Stimulated activated CD4-positive, alpha-beta T cell treated with anti-CD3 and anti-CD28 coated beads, TNF-alpha, amount 100 ng/mL, for 48 hours (primary cell): ENCODE measurements at places on chromosomes 7 and 10.

DNA sequence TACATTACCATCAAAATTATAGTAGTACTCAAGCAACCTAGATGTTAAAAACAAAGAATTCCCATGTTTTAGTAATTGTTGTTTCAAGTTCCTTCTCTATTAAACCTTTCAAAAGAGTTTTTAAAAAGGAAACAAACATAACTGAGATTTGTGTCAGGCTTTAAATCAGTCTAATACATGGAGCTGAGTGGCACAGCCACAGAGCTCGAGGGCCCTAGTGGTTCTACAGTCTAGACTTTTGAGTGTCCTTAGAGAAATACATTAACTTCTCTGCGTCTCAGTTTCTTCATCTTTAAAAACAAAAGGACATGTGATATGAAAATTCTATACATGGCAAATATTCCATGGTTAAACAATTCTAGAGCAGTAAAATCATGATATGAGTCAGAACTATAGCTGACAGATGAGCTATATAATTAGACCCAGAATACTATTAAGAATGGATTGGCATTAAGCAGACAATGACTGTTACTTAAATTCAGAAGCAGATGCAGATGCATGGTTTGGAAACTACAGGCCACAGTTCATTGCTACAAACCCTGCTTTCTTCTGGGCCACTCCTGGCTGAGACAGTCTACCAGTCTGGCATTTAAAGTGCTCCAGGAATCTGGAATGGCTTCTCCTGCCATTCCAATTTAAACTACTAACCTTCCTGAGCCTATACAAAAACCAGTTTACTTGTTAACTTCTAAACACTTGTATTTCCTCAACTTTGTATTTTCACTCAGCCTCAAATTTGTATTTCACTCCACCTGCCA, 77.4 kb downstream of the EPC1 start:
- DNase-seq, result no peak

DNA sequence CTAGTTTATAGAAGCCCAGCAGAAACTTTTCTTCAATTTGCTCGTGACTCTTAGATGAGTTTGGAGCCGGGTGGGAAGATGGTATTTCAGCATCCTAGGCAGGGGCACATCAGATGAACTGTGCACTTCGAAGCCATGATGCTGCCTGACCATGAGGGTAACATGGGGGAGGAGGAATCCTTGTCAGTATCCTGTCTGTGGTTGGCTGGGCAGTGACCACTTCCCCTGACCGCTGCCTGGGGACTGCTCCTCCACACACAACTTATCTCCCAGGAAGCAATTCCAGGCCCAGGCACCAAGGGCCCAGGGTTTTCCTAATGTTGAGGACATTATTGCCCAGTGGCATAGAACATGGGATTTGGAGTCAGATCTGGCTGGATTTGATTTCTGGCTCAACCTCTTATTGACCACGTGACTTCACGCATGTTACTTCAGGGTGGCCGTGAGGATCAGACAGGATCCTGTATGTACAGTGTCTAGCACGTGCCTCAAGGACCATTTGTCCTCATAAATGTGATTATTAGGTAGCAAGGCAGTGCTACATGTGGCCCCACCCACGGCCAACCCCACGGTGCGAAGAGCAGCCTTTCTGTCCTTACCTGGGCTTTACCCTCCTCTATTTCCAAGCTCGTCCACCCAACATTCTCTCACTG, 65.2 kb downstream of the PTPRE start:
- DNase-seq, result no peak

- no peak for DNase-seq
Observed at GRCh38 chr7:24245362-24245761, 38.6 kb upstream of the NPY start.

GRCh38 chr7:143008007-143008901, 18.7 kb downstream of the OR9A2 start:
- peak; percentile 74 for DNase-seq

- no peak for DNase-seq
Observed at GRCh38 chr7:102916881-102917280, 4.1 kb downstream of the LRRC17 start.

- peak; percentile 57 for DNase-seq
Observed at GRCh38 chr10:30434273-30435072, 489 bp downstream of the MAP3K8 start.

DNA sequence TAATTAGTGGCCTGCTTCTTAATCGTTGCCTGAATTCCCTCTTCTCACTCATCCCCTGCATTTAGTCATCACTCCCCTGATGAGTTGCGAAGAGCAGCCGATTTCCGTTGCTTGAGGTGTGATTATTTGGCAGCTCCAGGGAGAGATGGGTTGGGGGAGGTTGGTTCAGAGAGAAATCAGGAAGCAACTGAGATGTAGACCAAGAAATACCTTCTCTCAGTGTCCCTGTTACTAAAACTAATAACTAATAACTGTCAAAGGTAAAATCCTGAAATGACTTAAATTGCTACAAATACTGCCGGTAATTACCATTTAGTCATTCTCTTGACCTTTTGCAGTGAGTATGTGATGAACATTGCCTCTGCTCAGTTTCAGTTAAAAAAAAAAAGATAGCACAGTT, 76.9 kb downstream of the ELMO1 start:
- DNase-seq, result no peak

- DNase-seq, result no peak
Observed at GRCh38 chr10:132280646-132281074, 27.1 kb downstream of the STK32C start.
